BJ (cell line): ENCODE measurements at places on chromosomes 6 and 20.
A peak's percentile ranks its signal among the peaks of the same experiment; 100 is the strongest.

DNA sequence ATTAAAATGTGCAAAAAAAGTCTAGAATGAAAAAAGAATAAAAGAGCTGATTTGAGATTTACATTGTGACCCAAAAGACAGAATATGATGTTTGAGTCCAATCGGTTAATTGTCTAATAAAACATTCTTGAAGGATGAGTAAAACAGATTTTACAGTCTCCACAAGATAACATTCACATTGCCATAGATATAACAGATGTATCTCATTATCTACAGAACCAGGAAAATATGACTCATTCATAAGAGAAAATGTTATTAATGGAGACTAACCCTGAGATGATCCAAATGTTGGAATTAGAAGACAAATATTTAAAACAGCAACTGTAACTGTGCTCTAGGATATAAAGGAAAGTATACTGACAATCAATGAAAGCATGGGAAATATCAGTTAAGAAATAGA, 141.7 kb downstream of the RFX6 start:
- peak; percentile 42 for DNase-seq

- DNase-seq = no peak
These were observed 214.8 kb upstream of the MMS22L start for GRCh38 chr6:97497713-97498331.

DNA sequence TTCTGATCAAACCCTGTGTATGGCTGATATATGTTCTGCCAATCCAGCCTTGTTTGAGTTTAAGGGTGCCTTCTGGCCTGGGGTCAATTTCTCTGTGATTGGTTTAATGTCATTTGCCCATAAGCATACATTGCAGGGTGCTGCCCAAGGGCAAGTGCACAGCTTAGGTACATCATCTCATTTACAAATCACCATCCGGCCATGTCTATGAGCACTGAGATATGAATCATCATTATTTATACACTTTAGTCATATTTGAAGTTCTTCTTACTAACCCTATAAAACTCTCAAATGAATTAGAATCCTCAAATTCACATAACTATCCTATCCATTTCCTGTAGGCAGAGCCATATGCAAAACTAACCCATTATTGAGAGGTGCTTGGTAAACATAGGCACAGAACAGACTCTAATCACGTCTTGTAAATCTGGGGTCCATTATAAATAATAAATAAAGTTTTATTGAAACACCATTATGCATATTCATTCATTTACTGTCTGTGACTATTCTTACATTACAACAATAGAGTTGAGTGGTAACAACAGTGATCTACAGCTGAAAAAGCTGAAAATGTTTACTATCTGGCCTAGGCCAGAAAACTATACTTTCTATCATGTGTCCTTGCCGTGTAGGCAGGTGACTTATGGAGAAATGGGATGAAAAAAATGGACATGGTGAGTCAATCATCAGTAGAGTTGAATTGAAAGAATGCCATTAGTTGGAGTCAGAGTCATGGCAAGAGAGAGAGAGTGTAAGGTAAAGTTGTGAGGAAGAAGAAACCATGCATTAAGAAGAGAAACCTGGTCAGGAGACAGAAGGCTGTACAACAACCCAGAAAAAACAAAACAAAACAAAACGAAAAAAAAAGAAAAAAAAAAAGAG, 25.0 kb downstream of the KCNQ5 start:
- DNase-seq = no peak

GRCh38 chr6:74070711-74071110, 374.7 kb downstream of the CD109 start:
- no peak for DNase-seq
